ENCODE measurements at places on chromosomes 2 and 18.
A peak's percentile ranks its signal among the peaks of the same experiment; 100 is the strongest.

DNA sequence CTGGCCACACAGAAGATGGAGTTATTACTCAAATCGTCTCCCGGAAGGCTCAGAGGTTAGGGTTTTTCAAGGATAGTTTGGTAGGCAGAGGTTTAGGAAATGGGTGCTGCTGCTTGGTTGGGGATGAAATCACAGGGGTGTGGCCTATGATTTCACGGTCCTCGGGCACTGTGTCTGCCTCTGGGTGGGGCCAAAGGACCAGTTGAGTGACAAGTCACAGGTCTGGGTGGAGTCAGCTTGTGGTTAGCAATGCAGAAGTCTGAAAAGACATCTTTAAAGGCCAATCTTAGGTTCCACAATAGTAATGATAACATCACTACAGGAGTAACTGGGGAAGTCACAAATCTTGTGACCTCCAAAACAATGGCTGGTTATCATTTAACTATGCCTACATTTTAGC is 387.8 kb downstream of the ZNF521 start:
- DNase-seq: no peak

GRCh38 chr2:160349306-160349705 is 144.3 kb downstream of the RBMS1 start:
- no peak for DNase-seq

DNA sequence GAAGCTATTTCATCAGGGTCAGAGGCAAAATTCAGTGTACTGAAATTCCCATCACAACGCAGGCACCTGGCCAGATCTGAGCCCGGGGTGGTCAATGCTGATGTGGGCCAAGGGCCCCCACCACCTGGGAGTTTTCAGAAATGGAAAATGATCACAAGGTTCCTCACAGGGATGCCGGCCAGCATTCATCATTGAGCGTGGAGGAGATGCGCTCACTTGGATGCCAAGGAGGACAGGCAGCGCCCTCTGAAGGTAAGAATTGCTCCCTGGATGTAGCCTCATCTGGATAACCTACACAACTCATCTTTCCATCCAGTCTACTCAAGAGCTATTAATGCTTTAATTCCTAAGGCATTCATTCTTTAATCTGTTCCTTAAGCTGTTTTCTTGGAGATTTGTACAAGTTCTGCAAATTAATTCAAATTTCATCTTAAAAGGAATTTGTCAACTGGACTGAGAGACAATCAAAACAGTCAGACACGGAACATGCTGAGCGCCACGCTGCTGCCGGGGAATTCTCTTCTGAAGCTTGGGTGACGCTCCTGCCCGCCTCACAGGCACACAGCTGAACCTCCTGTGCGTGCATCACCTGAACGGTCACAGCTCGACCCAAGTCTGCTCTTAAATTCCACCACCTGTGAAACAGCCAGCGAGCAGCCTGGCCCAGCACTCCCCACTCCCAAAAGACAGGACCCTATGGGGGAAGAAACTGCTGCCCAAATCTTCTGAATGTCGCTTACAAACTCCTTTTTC is 206.7 kb downstream of the HDAC4 start:
- peak; percentile 27 for DNase-seq

- peak; percentile 76 for DNase-seq
These were observed at the start of gene RAX for GRCh38 chr18:59272891-59273758. Gene RAX, minus strand, starts transcription at chr18:59273454. Its CDS starts 248 bp downstream, at chr18:59273206.

GRCh38 chr18:77063260-77063659 is 69.3 kb downstream of the MBP start:
- no peak for DNase-seq

- DNase-seq: no peak
These were observed 69.1 kb upstream of the NFATC1 start for GRCh38 chr18:79326413-79327198.

DNA sequence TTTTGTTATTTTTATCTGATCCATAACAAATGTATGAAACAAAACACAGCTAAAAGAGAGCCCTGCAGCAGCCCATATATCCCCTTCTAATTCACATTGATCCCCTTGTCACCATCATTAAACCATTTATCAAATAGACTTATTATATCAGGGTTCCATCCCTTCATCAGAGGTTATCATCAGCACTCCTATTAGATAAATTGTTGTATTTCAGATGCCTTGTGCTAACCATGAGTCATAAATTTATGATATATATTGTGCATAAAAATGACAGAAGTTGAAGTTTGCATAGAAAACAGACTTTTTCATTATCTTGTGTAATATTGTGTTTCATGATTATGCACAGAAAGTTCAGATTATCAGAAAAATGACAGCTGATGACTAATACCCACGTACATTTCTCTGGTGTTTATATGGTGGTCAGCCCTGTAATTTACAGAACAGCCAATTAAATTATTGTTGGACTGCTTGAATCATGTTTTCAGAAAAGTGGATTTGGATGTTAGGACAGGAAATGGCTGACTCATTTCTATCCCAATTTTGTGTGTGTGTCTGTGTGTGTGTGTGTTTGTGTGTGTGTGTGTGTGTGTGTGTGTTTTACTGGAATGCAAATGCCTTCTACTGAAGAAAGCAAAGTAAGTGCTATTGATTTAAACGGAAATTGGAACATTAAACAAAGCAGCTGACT is 80.9 kb downstream of the PPP1R1C start:
- no peak for DNase-seq

GRCh38 chr2:26757873-26758789 is 6.0 kb upstream of the SLC35F6 start:
- DNase-seq: no peak

DNA sequence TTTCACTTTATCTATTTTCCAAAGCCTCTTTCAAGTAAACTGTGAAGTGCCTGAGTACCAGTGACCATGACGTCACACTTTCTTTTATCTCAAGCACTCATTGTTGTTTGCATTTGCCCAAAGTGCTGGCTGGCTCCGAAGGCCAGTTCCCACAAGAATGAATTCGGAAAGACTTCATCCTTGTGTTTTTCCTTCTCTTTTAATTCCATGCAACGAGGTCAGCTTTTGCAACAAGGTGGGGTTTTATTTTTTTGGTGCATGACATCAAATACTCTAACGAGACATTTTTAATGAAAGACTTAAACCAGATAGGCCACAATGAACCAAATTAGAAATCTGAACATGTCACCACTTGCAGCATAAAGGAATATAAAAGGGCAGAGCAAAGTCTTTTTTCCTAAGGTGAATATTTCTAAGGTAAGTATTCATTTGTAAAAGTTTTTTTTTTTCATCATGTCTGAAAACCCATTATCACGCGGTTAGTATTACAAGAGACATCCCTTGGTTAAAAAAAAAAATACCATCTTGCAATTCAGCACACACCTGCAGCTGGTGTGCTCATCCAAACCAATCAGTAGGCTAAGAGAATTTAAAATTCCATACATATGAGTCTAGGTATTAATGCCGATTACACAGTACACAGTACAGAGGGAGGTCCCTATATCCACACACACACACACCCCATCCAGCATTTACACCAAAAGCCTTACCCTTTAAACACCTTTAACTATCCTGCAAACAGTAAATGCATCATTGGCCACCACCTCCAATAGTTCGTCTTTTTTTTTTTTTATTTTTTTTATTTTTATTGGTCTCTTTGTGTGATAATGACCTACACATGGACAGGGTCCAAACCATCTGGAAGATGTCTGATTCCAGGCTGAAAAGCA is 2.3 kb downstream of the ARL4C start:
- no peak for DNase-seq

- no peak for DNase-seq
These were observed 33.1 kb upstream of the HDAC4 start for GRCh38 chr2:239433777-239434403.

DNA sequence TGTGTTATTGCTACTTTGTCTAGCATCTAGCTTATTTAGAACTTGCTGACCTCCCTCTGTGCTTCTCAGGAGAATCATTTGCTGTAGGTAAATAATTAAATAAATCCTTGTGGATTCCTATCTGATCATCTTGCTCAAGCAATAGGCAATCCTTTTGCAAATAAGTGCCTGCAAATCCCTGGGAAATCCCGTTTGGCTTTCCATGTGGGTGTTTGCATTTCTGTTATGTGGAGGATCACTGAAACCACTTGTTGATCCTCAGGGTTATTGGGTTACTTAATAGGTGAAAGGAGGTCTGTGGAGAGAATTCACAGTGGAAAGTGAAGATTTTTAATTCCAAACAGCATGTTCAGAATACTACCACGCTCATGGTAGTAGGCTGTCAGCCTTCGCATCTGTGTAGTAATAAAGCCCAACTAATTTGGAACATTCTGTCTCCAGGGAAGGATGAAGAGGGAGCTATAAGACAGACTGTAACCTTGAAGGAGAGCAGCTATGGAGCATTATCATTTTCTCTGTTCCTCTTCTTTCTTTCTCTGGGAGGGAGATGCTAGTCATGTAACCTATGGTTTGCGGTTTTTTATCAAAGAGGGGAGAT is 72.5 kb downstream of the GULP1 start:
- no peak for DNase-seq

- DNase-seq: no peak
These were observed 39.6 kb upstream of the BOD1L2 start for GRCh38 chr18:57107140-57107832.

- DNase-seq: no peak
These were observed 60.1 kb upstream of the LAPTM4A start for GRCh38 chr2:20111311-20112131.

DNA sequence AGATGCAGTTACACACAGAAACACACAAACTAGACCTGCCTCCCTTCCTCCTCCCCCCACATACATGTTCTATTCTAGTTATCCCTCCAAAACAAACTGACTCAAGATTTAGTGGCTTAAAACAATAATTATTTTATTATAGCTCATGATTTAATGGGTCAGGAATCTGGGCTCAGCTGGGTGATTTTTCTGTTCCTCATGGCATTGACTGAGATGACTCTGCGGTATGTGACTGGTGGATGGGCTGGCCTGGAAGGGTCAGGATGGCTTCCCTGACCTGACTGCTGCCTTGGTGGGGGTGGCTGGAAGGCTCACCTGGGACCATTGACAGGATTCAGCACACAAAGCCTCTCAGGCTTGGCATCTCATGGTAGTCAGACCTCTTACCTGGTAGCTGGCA is 33.7 kb upstream of the NTSR2 start:
- DNase-seq: no peak

DNA sequence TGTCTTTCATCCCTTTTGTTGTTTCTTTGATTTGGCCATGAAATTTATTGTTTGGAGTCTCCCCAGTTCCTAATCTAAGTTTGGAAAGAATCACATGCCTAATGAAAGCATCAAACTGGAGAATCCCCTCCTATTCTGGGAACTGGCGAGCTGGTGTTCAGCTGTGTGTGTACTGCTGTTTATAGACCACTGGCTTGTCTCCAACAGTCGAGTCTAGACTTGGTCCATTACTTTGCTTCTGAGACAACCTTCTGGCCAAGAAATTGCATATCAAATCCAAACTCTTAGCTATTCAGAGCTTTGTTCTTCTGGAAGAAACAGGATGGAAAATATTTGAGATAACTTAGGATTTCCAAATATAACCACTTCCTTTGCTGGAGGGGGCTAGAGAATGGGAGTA is 111.5 kb upstream of the THSD7B start:
- no peak for DNase-seq

- no peak for DNase-seq
These were observed 77.3 kb upstream of the RPL31 start for GRCh38 chr2:100924520-100925451.

DNA sequence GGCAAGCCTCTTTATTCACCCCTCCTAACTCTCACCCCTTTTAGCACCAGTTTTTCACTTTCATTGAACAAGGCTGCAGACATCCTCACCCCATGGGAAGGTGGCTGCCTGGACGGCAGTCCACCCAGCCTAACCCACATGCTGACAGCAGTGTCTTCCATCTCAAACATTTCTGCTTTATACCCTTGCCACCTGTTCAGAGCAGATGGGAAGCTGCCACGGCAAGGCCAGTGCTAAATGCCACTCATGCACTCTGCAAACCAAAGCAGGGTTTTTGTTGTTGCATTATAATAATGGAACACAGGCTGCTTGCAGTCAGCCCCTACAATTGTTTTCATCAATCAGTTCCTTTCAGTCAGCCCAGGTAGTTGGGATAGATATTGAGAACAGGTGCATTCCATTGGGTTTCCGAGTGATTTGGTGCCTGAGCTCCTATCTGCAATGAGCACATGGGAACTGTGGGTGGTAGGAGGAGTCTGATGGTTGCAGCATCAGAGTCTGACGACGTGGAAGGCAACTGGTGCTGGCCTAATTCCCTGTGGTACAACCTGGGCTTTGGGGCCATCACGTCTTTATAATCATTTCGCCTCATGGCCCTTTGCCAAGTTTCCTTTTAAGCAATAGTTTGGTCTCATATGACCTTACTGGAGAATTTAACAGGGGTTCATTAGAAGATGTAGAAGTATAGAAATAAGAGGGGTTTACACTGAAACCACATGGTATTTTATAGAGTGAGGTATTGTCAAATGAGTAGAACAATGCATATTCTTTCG is 252.5 kb upstream of the SP5 start:
- DNase-seq: peak; percentile 22

DNA sequence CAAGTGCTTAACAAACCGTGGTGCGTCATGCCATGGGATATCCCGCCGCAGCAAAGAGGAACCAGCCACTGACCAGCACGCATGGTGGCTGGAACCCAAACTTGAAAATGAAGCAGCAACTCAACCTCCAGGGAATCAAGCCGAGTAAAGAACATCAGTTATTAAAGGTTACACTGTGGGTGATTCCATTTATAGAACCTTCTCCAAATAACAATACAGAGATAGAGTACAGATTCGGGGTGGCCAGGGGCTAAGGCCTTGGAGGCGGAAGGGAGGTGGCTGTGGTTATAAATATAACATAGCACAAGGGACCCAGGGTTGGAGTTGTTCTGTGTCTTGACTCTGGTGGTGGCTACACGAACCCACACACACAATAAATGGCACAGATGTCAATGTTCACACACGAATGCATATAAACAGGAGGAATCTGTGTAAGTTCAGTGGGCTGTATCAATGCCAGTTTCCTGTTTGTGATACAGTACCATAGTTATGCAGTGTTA is 123.1 kb downstream of the EIPR1 start:
- DNase-seq: no peak

- no peak for DNase-seq
These were observed 210.1 kb upstream of the LRATD1 start for GRCh38 chr2:14422426-14422825.

DNA sequence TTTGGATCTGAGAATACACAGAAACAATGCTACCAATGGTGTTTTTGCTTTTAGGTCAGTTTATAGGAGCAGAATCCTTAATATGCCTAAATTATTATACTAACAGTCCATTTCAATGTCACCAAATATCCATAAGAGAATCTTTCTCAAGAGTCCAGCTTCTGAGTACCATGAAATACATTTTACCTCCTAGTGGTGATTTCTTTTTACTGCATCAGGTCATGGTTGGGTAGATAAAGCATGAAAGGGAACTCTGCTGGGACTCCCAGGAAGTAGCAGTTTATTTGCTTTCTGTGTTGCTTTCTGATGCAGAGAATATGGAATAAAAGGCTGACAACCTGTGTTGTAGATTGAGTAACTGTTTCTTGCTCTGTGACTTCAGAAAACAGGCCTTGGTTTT is 115.6 kb downstream of the PPP1R1C start:
- no peak for DNase-seq

GRCh38 chr2:27323596-27324285 is 844 bp upstream of the MPV17 start:
- DNase-seq: no peak

Measured in glutamatergic neuron (in vitro differentiated cells).